Myocyte (in vitro differentiated cells): ENCODE measurements at places on chromosomes 13 and 19. TPM values are rescaled to one million over a fixed set of nuclear protein-coding genes. Genes with fewer than 3 reads are reported as not detected.

Gene CEACAM3
- total RNA-seq = not detected in 2 replicates

Gene LRRC63
- not detected in 2 replicates for total RNA-seq

Gene PDX1
- not detected in 2 replicates for total RNA-seq

- DNase-seq = no peak
These were observed 1628.3 kb downstream of the PCDH9 start for GRCh38 chr13:65601855-65602254.

GRCh38 chr13:59280297-59280696 is 883.4 kb downstream of the DIAPH3 start:
- DNase-seq = no peak

Gene NLRP7
- total RNA-seq = not detected in 2 replicates
